CD8-positive, alpha-beta memory T cell (primary cell): ENCODE measurements at places on chromosomes 11 and 22.

DNA sequence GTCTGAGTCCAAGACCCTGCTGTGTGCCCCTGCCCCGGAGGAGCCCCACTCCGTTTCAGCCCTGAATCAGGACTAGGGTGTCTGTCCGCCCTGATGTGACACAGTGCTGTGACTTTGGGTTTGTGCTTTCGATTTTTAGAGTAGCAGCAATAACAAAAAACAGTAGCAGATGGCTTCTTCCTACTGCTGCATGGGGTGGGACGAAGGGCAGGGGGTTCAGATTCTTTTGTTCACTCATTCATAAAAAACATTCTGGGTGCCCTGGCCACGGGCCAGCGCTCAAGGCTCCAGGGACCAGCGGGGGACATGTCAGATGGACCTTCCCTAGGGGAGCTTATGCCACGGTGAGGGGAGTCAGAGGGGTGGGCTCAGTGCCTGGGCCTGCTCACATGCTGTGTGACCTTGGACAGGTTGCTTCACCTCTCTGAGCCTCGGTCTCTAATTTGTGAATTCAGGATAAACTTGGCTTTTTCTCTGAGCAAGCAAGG, 24.6 kb upstream of the PRR5 start:
- DNase-seq: no peak

DNA sequence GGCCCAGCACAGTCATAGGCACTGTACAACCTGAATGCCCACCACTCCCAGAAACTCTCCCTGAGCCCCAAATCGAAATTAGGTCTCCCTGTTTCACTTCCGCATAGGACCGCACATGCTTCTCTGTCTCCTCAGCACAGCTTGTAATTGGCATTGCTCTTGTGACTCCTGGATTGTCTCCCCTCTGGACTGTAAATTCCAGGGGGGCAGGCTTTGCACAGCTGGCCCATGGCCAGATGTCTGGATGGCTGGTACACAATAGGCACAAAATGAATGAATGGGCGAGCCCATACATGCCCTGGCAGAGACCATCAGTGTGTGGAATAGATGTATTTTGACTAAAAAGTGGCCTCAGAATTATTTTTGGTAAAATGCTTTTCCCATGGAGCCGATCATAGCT, 63.3 kb upstream of the PHF21B start:
- DNase-seq: no peak

GRCh38 chr11:93608364-93608763, 53.1 kb upstream of the CEP295 start:
- DNase-seq: no peak

DNA sequence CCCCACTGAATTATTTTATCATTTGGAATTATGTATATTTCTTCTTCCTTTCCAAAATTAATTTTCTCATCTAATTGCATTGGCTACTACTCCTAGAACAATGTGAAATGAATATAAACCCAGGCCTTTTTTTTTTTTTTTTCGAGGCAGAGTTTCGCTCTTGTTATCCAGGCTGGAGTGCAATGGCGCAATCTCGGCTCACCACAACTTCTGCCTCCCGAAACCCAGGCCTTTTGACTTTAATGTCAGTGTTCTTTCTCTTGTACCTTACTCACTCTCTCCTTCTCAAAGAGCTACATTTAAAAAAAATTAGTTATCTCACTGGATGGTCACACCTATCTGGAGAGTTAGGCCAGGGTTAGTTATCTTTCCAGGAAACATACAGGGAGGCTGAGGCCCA, 35.3 kb upstream of the LRRC32 start:
- no peak for DNase-seq

GRCh38 chr11:45609902-45610301, 55.5 kb downstream of the CHST1 start:
- no peak for DNase-seq
